ENCODE measurements at places on chromosomes 1 and 21.

DNA sequence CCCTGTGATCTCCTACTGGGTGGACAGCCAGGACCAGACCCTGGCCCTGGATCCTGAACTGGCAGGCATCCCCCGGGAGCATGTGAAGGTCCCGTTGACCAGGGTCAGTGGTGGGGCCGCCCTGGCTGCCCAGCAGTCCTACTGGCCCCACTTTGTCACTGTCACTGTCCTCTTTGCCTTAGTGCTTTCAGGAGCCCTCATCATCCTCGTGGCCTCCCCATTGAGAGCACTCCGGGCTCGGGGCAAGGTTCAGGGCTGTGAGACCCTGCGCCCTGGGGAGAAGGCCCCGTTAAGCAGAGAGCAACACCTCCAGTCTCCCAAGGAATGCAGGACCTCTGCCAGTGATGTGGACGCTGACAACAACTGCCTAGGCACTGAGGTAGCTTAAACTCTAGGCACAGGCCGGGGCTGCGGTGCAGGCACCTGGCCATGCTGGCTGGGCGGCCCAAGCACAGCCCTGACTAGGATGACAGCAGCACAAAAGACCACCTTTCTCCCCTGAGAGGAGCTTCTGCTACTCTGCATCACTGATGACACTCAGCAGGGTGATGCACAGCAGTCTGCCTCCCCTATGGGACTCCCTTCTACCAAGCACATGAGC lies 17.2 kb upstream of the SLC25A44 start:
- no peak for DNase-seq

GRCh38 chr21:29196670-29197191 lies 66.3 kb downstream of the MAP3K7CL start:
- no peak for DNase-seq

DNA sequence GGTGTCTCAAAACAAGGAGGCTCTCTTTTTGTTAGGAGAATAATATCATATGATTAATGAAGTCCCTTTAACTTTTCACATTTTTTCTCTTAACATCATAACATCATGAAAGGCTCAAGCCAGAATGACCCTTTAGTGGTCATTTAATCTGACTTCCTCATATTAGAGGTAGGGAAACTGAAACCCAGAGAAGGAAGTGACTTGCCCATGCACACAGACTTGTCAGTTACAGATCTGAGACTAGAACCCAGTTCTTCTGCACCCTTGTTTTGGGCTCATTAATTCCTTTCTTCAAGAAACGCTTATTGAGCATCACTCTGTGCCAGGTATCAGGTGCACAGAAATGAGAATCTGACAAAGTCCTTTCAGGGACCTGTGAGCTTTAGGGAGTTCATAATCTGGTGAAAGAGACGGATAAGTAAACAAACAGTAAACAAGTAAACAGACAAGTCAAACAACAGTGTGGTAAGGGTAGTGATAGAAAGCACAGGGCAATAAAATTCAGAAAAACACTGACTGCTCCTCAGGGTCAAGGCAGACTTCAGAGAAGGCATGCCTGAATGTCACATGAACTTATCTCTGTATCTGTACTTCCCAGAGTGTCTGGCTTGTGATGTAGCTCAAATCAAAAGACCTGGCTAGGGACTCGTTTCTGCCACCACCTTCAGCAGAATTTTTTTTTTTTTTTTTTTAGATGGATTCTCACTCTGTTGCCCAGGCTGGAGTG lies 38.3 kb upstream of the OSBPL9 start:
- no peak for DNase-seq

DNA sequence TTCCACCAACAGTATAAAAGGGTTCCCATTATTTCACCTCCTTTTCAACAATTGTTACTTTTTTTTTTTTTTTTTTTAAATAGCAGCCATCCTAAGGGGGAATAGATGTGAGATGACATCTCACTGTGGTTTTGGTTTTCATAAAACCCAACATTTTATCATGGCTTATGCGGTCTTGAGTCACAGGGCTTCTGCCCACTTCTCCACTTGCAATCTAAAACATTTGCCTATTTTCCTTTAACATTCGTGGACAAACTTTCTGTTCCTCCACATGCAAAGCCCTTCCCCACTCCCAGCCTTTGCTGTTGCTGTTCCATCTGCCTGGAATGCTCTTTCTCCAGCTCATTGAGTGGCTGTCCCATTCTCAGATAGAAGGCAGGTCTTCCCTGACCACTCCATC lies 239.7 kb upstream of the KCNK2 start:
- DNase-seq = no peak
